ENCODE measurements at places on chromosomes 16 and 17. TPM values are rescaled to one million over a fixed set of nuclear protein-coding genes. Genes with fewer than 3 reads are reported as not detected.

Gene PLSCR3
- total RNA-seq = 20.5 TPM

Gene CDYL2
- 10.3 TPM for total RNA-seq

Gene CDH3
- total RNA-seq = 0.33 TPM

Gene VAT1
- 179 TPM for total RNA-seq

Gene CMTM2
- total RNA-seq = not detected

Gene PFN1
- total RNA-seq = 788 TPM

Gene SLC13A2
- not detected for total RNA-seq

Gene TBC1D26
- total RNA-seq = under 0.01 TPM

Gene TNFRSF17
- not detected for total RNA-seq

Gene SNX20
- not detected for total RNA-seq

Data from uterine smooth muscle cell (primary cell).